ENCODE measurements at places on chromosomes 1 and 21. TPM values are rescaled to one million over a fixed set of nuclear protein-coding genes. Genes with fewer than 3 reads are reported as not detected.
A peak's percentile ranks its signal among the peaks of the same experiment; 100 is the strongest.

KCNK1 gene
- total RNA-seq, result 5.0 TPM

DNA sequence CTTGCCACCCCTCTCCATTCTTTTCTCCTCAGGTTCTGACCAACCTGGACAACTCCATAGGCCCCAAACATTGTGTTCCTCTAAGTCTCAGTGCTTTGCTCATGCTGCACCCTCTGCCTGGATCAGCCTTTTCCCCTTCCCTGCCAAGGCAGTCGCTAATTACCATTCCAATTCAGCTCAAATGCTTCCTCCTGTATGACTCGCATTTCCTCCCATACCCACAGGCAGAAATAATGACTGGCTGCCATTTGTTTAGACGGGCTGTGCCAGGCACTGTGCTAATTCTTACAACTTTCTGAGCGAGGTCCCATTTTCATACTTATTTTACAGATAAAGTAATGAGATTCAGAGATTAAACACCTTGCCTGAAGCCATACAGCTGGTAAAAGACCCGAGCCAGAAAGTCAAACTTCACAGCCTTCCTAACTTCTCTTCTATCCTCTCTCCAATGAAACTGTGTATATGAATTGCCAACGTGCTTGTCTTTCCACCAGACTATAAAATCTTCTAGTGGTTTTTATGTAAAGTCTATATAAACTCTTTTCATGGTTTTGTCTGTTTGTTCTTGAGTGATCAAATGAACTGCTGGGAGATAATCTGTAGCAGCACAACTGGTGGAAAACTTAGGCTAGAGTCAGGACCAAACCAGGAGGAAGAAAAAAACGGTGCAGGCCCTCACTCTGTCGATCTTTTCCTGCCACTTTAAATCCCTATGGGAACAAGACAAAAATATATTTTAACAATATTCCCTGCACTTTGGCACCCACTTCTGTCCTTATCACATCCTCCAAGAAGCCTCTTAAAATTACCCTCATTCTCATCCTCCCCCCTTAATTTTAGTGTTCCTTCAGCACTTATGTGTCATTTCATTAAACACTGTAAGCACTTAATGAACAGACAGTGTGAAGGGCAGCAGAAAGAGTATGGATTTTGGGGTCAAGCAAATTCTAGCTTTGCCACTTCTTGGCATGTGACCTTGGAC is 33.7 kb downstream of the RAB3B start:
- H3K4me1 ChIP-seq, result no peaks in the 10 kb centered on the region
- no peak overlapping the region for H3K27ac ChIP-seq
- no peaks in the 10 kb centered on the region for H3K36me3 ChIP-seq
- no peak for DNase-seq
- H3K27me3 ChIP-seq, result no peaks in the 10 kb centered on the region

DNA sequence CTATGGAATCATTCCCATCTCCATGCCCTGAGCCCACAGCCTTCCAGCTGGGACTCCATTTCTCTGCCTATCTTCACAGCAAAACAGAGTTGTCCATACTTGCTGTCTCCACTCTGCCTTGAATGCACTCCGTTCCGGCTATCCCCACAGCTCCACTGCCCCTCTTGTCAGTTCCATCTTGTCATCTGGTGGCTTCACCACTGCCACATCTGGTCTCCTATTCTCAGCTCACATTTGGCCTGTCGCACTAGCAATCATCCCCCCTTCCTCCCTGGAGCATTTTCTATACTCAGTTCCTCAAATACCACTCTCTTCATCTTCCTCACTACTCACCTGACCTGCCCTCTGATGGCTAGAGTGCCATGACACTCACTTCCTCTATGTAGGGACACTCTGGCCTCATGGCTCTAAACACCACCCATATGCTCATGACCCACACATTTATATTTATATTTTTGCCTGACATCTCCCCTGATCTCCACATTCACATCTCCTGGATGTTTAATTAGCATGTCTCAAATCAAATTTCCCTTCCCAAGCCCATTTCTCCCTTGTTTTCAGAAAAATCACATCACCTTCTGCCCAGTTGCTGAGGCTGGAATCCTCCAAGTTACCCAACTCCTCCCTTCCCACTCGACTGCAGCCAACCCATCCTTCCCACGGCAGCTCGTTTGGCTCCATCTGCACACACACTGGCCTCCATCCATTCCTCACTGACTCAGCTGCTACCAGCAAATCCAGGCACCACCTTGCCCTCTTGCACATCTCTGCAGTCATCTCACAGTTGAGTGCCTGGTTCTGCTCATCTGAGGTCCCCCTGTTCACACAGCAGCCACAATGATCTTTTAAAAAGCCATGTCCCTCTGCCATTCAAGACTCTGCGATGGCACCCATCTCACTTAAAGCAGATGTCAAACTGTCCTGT is 6.1 kb downstream of the ZNF692 start:
- H3K27ac ChIP-seq, result no peak overlapping the region
- H3K36me3 ChIP-seq, result peaks cover 37% of the 10 kb centered on the region
- no peak overlapping the region for H3K4me3 ChIP-seq
- no peaks in the 10 kb centered on the region for H3K27me3 ChIP-seq
- H3K4me1 ChIP-seq, result peaks cover 6% of the 10 kb centered on the region

DNA sequence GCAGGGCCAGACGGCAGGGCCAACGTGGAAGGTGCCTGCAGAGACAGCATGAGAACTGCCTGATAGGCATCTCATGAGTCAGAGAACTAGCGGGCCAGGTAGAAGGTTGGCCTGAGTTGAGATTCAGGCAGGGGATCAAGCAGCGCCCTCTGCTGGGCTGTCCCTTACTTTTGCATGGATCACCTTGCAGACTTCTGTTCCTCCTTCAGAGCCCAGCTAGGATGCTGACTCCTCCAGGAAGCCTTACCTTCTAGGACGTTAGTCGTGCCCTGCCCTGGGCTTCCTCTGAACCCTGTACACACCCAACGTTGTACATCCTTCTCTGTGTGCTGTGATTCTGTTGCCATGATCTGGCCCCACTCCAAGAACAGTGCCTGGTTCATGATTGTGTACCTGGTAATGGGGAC is 231.3 kb upstream of the VAMP3 start:
- no peaks in the 10 kb centered on the region for H3K4me1 ChIP-seq
- no peaks in the 10 kb centered on the region for H3K36me3 ChIP-seq
- no peaks in the 10 kb centered on the region for H3K27me3 ChIP-seq
- no peak overlapping the region for H3K27ac ChIP-seq
- peak; percentile 41 for DNase-seq
- H3K4me3 ChIP-seq, result no peak overlapping the region

DNA sequence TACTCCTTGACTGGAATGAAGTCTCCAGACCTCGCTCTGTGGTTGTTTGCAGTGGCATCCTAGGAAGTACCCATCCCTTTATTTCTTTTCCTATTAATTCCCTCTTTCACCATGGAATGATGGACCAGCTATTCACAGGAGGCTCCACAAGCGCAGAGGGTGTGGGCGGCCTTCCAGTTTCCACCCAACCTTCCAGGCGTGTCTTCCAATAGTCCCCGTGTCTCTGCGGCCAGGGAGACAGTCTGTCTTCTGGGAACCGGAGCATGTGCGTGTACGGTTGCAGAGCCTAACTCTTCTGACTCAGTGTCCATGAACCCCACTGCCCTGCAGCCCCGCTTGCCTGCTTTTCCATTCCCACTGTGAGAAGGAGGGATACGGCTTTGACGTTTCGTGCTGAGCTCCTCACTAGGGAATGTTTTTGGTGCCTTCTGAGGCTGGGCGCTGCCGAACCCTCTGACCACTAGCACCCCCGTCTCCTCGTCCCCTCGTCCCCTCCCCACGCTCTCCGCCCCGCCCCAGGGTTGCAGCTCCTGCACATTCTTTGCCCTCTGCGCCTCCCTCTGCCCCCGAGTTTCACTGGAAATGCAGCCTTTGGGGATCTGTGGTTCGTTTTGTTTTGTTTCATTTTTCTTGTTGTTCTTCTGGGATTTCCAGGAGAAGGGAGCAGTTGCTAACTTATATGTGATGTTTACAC is 26.3 kb upstream of the FAM3B start:
- DNase-seq, result no peak
- no peak overlapping the region for H3K4me3 ChIP-seq
- no peaks in the 10 kb centered on the region for H3K36me3 ChIP-seq

- H3K4me3 ChIP-seq, result no peak overlapping the region
- peak; percentile 30 for DNase-seq
- H3K27me3 ChIP-seq, result no peaks in the 10 kb centered on the region
- no peaks in the 10 kb centered on the region for H3K4me1 ChIP-seq
- no peak overlapping the region for H3K27ac ChIP-seq
Observed at GRCh38 chr1:210598135-210598652, 269.5 kb downstream of the HHAT start.

IQGAP3 gene
- total RNA-seq, result 0.47 TPM

DNA sequence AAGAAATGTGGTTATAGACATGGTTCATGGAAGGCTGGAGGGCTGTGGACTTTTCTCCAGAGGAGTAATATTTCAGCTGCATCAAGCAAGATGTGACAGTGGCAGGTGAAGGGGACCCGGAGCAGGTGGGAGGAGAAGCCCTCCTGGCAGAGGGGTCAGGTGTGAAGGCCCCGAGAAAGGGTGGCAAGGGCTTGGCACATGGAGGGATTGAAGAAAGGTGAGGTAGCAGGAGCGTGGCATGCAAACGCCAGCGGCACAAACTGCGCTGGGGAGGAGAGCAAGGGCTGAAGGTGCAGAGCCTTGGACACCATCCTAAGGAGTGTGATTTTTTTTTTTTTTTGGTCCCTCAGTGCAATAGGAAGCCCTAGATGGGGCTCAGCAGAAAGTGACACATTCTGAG is 244.6 kb downstream of the TOMM20 start:
- no peaks in the 10 kb centered on the region for H3K27me3 ChIP-seq
- no peak overlapping the region for H3K27ac ChIP-seq
- peaks cover 20% of the 10 kb centered on the region for H3K4me1 ChIP-seq
- H3K4me3 ChIP-seq, result no peak overlapping the region

- no peak for DNase-seq
- no peaks in the 10 kb centered on the region for H3K27me3 ChIP-seq
- H3K36me3 ChIP-seq, result no peaks in the 10 kb centered on the region
- no peak overlapping the region for H3K4me3 ChIP-seq
- H3K27ac ChIP-seq, result no peak overlapping the region
Observed at GRCh38 chr1:236560213-236560771, 36.5 kb downstream of the LGALS8 start.

DLGAP3 gene
- 1.6 TPM for total RNA-seq

DNA sequence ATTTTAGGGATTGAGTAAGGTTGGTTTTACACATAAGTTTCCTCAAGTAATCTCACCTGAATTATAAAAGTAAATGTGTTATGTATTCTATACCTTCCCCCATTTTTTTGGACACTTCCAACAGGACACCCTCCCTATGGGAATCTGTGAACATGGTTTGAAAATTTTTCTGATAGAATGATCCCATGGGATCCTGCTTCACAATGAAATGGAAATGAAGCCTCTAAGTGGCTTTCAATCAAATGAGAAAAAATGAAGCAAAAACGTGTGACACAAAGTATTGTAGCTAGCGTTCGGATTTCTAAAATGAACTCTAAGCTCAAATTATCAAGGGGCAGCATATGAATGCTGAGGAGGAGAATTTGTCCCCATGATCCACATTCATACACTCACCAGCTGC is 1006.8 kb downstream of the ADGRL2 start:
- H3K4me1 ChIP-seq, result no peaks in the 10 kb centered on the region
- no peaks in the 10 kb centered on the region for H3K36me3 ChIP-seq
- no peak overlapping the region for H3K27ac ChIP-seq
- no peak overlapping the region for H3K4me3 ChIP-seq
- DNase-seq, result no peak

- peak; percentile 74 for DNase-seq
- no peaks in the 10 kb centered on the region for H3K36me3 ChIP-seq
- H3K27ac ChIP-seq, result no peak overlapping the region
- H3K4me1 ChIP-seq, result no peaks in the 10 kb centered on the region
- H3K4me3 ChIP-seq, result no peak overlapping the region
Observed at GRCh38 chr1:231211005-231211857, 29.8 kb upstream of the GNPAT start.

DNA sequence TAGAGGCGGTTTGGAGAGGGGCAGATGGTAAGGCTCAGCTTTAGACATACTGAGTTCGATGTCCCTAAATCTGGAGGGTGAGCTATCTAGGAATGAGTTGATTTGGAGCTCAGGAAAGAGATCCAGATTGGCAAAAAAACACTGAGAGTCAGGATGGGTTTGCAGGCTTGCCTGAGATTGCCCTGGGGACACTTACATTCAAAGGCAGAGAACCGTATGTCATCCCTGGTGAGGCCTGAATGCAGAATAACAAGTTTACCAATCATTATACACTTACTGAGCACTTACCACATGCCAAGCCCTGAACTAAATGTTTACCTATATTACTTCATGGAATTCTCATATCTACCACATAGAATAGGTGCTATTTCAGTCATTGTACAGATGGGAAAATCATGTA is 27.5 kb downstream of the TFAP2E start:
- no peaks in the 10 kb centered on the region for H3K27me3 ChIP-seq
- no peak overlapping the region for H3K27ac ChIP-seq
- peaks cover 41% of the 10 kb centered on the region for H3K36me3 ChIP-seq
- H3K4me1 ChIP-seq, result no peaks in the 10 kb centered on the region

DNA sequence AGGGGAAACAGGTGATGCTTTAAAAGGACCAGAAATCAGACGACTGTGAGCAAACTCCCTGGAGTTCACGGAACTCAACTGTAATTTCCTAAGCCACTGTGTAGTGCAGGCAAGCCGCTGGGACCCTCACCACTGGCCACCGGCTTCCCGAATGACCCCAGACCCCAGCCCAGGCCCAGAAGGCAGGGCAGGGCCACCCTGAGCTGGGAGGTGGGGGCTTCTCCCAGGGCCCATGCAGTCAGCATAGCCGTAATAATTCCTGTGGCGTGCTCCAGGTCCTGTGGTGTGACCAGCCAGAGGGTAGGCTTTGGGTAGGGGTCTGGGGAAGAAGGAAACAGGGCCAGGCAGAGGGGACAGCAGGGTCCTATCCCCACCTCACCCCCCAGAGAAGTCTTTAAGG is 3.5 kb upstream of the ARF1 start:
- H3K36me3 ChIP-seq, result no peaks in the 10 kb centered on the region
- no peak overlapping the region for H3K27ac ChIP-seq
- H3K4me1 ChIP-seq, result peaks cover 11% of the 10 kb centered on the region
- no peak overlapping the region for H3K4me3 ChIP-seq

OR2T29 gene
- not detected for total RNA-seq

GRCh38 chr1:20102875-20103274 is 16.5 kb downstream of the PLA2G2D start:
- no peak overlapping the region for H3K27ac ChIP-seq
- H3K27me3 ChIP-seq, result peaks cover 6% of the 10 kb centered on the region
- H3K4me1 ChIP-seq, result no peaks in the 10 kb centered on the region

NBPF10 gene
- total RNA-seq, result 1.5 TPM
